Peyer's patch (tissue), 4 donors: ENCODE measurements at places on chromosomes 7 and 10. TPM values are rescaled to one million over a fixed set of nuclear protein-coding genes. Genes with fewer than 3 reads are reported as not detected.

LIPN gene
- total RNA-seq, result not detected

ZNF425 gene
- 2.2 TPM for total RNA-seq

STEAP2 gene
- 22.4 TPM for total RNA-seq

CPA2 gene
- 12.6 TPM for total RNA-seq

CCDC126 gene
- total RNA-seq, result 21.4 TPM

EN2 gene
- not detected for total RNA-seq

MMP21 gene
- total RNA-seq, result 1.2 TPM

DNAAF5 gene
- 75.8 TPM for total RNA-seq

CDH23 gene
- total RNA-seq, result 9.9 TPM

LHFPL3 gene
- not detected for total RNA-seq

TEX36 gene
- total RNA-seq, result not detected

TWIST1 gene
- 1.1 TPM for total RNA-seq

GNGT1 gene
- total RNA-seq, result not detected

FGL2 gene
- total RNA-seq, result 25.7 TPM

TMEM60 gene
- total RNA-seq, result not detected

PNLIPRP2 gene
- total RNA-seq, result 9.9 TPM

MYOF gene
- total RNA-seq, result 52.8 TPM

CPA1 gene
- total RNA-seq, result not detected

CPED1 gene
- 50.3 TPM for total RNA-seq

OR6B1 gene
- not detected for total RNA-seq

HOXA3 gene
- total RNA-seq, result 6.7 TPM

NOM1 gene
- total RNA-seq, result 30.0 TPM

PRSS37 gene
- total RNA-seq, result not detected

CAPZA2 gene
- 133 TPM for total RNA-seq

GRM8 gene
- total RNA-seq, result not detected

CUBN gene
- 329 TPM for total RNA-seq

GLI3 gene
- 3.3 TPM for total RNA-seq

PCGF6 gene
- 8.9 TPM for total RNA-seq

RASSF4 gene
- total RNA-seq, result 68.5 TPM

VSTM2A gene
- not detected for total RNA-seq

PPP1R9A gene
- total RNA-seq, result 23.9 TPM
